ENCODE measurements at places on chromosomes 6 and 20.

GRCh38 chr6:87674290-87674689, 27.7 kb downstream of the AKIRIN2 start:
- DNase-seq = no peak

DNA sequence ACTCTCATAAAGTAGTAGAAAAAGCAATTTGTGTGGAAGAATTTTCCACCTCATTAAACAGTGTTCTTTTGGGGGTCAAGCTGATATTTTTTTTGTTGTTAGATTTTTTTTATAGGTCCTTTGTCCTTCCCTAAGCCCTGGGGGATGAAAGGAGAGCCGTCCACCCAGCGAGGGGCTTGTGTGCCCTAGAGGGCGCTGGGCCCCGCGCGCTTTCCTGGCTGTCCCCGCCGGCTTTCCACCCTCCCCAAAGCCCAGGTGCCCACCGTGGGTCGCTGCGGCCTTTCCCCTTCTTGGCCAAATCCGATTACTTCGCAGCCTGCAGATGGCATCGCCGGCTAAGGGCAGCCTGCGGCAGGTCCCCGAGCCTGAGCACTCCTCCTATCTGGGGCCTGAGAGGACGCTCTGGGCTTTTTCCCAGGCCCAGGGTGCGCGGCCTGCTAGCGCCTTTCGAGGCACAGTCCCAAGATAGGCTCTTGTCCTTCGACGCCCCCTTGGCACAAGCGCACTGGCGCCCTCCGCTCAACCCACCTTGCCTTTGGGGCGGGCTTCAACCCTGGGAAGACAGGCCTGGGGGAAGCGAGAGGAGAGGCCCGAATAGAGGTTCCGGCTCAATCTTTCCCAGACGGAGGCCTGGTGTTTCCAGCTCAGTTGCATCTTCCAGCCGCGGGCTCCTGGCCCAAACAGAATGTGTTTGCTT, 33.6 kb downstream of the TFAP2A start:
- DNase-seq = no peak

- DNase-seq = no peak
These were observed 143.5 kb upstream of the AKAP12 start for GRCh38 chr6:151096255-151096612.

DNA sequence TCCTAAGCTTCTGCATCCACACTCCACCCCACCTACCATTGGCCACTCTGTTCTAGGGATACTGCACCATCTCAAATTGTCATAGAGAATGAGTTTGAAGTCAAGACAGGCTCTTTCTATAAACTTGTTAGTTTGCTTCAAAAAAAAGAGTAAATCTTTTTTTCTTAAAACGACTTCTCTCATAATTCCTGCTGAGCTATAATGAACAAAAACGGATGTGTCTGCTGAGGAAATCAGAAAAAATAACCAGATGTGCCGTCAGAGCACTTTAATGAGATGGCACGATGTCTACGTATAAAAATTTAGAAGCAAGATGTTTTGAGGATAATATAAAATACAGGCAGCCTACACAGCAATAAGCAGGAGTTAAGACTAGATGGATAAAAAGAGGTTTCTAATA, 24.0 kb upstream of the DDO start:
- DNase-seq = no peak

DNA sequence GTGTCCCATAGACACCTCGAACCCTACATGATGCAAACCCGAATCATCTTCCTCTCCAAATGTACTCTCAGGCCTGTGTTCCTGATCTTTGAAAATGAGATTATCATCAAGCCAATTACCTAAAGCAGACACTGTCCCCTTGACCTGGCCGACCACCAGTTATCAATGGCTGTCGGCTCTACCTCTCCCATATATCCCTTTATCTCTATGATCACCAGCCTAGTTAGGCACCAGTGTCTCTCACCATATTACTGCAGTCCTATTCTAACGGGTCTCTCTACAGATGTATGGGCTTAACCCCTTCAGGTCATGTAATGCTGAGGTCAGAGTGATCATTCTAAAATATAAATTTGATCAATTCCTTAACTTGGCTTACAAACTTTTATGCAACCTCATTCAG, 234.9 kb upstream of the MARCKS start:
- DNase-seq = no peak

- no peak for DNase-seq
These were observed 165.0 kb upstream of the SULF2 start for GRCh38 chr20:47950124-47950912.

DNA sequence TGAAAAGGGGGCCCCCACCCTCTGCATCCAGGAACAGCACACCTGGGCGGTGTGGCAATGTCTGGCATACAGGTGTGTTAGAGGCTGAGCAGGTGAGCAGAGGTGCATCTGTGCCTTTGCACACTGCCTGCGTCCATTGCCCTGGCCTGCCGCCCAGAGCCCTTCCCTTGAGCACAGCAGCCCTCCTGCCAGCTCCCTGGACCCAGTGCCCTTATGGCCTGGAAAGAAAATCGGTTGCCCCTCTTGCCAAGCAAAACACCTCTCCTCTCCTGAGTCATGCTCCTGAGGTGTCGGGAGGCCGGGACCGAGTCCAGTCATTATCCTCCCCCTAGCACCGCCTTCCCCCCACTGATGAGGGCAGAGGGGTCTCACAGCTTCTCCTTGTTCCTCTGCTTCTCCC, 259.9 kb downstream of the SMOC2 start:
- no peak for DNase-seq

- DNase-seq = no peak
These were observed 42.6 kb upstream of the TGM2 start for GRCh38 chr20:38207621-38208020.

DNA sequence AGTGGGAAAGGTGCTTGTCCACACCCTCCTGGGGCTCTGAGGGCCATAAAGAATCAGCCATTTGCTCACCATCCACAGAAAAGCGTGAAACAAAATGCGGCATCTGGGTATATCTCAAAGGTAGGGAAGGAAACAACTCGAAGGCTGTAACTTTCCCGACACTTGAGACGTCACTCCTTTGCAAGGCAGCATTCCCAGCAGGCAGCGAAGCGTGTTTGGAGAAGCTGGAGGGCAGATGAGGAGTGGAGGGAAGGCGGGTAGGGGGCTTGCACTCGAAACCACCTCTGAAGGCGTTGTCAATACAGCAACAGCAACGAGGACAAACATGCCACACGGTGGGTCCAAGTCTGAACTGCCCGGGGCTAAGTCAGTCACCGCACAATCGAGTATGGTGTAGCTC, 98.4 kb downstream of the FOXC1 start:
- no peak for DNase-seq

DNA sequence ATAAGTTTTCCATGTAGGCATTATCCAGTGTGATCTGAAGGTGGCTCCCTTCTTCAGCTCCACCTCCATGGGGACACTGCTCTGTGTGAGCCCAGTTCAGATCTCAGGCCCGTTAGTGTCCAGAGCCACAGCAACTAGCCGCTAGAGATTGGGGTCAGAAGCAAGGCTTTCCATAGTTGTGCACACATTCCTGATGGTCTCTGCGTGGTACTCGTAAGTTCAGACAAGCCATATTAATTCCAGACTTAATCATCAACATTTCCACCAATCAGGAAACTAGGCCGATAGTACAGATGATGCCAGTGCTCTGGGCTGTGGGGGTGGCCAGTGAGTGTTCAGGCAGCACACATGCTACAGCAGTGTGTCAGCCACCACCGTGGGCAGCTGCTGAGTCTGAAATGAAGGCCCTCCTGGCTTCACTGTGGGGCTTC, 17.5 kb upstream of the SYNCRIP start:
- no peak for DNase-seq

- no peak for DNase-seq
These were observed 657.5 kb downstream of the GRIK2 start for GRCh38 chr6:102051001-102051400.

DNA sequence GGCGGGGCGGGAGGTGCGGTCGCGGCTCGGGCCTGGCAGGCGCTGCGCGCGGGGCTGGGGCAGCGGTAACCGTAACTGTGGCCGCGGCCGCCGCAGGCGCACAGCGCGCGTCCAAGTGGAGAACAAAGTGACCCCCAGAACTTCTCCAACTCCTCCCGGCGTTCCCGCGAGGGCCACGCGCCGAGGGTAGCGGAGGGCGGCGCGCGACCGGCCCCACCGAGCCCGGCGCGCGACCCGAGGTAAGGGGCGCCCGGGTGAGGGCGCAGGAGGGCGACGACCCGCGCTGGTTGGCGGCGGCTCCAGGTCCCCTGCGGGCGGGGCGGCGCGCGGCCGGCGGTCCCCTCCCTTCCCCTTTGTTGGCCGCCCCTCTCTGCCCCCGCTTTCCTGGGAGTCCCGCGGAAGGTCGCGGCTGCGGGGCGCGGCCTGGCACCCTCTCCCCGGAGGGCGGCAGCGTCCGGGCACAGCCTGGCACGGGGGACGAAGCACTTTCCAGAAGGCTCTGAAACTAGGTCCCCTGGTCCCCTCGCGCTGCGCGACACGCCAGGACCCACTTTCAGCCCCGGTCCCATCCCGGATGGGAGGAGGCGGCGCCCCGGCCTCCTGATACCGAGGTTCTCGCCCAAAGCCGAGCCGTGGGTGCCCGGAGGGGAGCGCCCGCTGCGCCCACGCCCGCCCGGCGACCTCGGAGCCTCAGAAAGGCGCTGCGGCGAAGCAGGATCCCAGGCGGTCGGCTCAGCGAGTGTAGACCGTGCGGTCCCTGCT, at the start of gene TIAM2:
TSS of gene TIAM2 (plus strand) at position 62 of the 762 bp plus-strand sequence. CDS start 133,909 bp downstream, outside the sequence.
- no peak for DNase-seq

DNA sequence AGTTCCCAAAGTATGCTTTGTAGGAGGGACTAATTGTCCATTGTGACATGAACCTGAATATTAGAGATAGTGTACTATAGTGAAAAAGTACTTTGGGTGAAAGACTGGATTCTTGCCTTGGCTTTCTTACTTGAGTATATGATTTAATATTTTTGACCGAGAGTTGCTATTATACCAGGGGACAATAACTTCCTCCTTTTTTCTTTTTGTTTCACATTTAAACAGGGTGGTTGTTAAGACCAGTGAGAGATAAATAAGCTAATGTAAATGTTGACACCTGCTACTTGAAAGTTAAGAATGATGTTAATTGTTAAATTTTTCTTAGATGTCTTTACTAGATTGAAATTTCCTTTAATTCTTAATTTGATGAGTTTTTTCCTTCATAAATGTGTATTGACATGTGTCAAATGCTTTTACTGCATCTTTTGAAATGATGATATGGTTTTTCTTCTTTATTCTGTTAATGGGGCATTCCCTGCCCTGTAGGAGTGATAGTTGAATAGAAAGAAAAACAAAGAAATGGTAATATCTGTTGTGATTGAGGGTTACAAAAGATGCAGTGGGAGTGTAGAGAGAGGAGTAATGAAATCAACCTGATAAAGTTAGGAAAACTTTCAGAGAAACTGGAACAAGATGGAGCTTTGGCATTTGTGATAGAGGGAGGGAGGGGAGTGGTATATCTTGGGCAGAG, 48.4 kb downstream of the ZFAND3 start:
- DNase-seq = no peak

- DNase-seq = no peak
These were observed 1.3 kb downstream of the VEGFA start for GRCh38 chr6:43771210-43771857.

DNA sequence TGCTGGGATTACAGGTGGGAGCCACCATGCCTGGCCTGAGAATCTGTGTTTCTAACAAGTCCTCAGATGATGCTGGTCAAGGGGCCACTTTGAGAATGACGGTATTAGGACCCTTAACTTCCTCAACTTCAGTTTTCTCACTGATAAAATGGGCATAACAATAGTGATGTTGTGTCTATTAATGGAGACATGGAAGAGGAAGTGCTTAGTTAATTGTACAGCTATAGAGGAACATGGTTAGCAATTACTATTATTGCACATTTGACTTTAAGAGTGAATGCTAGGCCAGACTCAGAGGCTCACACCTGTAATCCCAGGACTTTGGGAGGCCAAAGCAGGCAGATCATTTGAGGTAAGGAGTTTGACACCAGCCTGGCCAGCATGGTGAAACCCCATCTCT, 12.7 kb downstream of the DPPA5 start:
- DNase-seq = no peak

DNA sequence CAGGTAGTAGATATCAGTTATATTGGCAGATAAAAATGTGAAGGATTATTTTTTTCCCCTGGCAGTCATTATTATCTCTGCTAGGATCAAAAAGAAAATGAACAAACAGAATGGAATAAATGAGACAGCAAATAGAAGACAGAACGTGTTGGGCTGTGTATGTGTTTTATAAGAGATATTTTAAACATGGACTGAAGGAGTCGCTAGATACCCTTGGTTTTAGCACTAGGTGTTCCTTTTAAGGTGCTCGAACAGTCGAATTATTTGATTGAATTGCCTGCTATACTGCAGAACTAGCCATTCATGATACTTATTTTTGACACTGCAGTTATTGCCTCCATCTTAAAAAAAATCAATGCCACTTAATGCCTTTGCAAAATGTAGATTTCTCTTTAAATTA, 3.7 kb downstream of the GRIK2 start:
- no peak for DNase-seq

- DNase-seq = no peak
These were observed 10.6 kb upstream of the TTPAL start for GRCh38 chr20:44465001-44465560.

DNA sequence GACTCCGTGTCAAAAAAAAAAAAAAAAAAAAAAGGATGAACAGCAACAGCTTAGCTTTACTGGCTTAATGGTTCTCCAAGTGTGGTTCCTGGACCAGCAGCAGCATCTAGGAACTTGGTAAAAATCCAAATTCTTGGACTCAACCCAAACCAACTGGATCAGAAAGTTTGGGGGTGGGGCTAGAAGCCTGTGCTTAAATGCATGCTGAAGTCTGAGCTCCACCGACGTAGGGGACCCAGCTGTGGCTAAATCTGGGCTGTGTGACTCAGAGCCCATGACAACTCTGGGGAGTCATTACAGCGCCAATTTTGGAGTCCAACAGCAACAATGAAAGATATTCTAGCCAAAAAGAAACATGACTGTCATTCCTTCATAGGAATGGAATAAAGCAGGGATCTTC, 13.6 kb upstream of the CHD6 start:
- no peak for DNase-seq

- no peak for DNase-seq
These were observed 56.0 kb upstream of the TMEM181 start for GRCh38 chr6:158503846-158504245.

DNA sequence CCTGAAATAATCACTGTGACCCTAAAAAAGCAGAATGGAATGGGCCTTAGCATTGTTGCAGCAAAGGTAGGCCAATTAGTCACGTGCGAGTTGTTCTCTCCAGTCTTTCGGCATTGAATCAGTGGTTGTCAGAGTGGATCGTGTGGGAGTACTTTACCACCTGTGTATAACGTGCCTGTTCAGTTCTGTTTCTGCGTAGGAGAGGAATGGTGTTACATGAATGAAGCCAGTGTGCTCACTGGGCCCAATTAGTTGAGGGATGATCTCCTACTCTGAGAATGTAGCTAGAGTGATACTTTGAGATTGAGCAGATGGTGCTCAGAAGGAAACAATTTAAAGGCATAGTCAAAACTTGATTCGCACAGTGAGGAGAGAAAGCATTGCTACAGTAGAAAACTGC, 72.4 kb upstream of the KIF25 start:
- DNase-seq = no peak

GRCh38 chr20:37463726-37464494, 57.1 kb upstream of the NNAT start:
- DNase-seq = no peak

- no peak for DNase-seq
These were observed 378.0 kb downstream of the CD109 start for GRCh38 chr6:74073999-74074398.
